Liver (tissue), 10 donors: ENCODE measurements at places on chromosomes 3 and 15.
A peak's percentile ranks its signal among the peaks of the same experiment; 100 is the strongest.

- no peak for DNase-seq
These were observed 230.6 kb upstream of the CTNNB1 start for GRCh38 chr3:40968666-40969065.

DNA sequence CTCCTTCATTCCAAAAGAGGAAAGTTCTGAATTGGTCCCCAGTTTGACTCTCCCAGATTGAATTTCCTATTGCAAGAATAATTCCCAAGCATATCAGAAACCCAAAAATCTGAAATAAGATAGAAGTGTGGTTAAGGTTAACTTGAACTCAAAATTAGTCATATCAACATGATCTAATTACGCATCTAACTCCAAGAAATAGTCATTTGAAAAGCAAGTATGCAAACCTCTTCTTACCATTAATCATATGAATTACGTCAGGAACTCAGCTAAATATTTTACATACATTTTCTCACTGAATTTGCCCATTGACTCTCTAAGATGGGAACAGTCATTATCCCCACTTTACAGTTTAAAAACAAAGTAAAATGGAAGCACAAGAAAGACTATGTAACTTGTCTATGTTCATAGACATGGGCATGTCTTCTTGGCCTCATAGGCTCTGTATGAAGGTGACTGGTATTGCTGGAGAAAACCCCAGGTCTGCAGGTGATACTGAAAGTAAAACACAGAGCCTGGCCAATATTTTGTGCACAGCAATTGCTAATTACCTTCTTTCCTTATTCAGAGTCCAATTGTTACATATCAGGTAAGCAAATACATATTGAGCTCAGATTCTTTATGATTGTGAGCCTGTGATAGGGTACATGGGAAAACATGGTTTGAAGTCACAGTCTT, 139.2 kb downstream of the ATP8B4 start:
- DNase-seq = no peak

DNA sequence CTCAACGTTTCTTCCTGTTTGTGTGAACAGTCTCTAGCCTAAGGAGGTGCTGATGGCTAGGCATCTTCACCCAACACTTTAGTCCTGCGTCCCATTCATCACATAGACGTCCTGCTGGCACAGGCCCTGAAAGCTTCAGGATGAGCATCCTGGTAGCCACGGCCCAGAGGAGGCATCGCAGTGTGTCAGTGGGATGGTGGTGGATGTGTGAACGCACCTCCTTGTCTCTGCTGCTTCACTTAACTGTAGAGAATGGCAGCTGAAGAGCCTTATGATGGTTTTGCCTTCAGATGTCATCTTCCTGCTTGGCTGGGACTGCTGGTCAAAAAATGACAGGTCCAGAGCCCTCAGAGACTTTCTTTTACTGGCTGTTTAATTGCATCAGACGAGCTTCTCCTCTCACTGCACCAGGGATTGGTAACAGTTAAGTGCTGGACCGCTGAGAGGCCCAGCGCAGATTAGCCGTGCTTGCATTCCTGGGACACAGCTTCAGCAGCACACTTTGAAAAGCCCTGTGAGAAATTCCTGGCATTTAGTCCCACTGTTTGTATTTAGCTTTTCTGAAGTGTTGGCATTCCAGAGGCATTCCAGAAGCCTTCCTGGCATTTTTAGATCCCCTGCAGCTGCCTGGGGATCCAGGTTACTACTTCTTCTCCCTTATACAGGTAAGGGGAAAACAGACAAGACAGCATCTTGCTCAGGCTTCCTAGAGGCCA, 132.4 kb upstream of the PLXNA1 start:
- DNase-seq = peak; percentile 10

- no peak for DNase-seq
These were observed 34.2 kb downstream of the LIMD1 start for GRCh38 chr3:45628746-45629145.

- DNase-seq = no peak
These were observed 181.3 kb upstream of the CTDSPL start for GRCh38 chr3:37680401-37680800.

- DNase-seq = no peak
These were observed 196.8 kb upstream of the MBNL1 start for GRCh38 chr3:152071924-152072323.

- no peak for DNase-seq
These were observed 106.1 kb upstream of the GMNC start for GRCh38 chr3:190968616-190969015.

DNA sequence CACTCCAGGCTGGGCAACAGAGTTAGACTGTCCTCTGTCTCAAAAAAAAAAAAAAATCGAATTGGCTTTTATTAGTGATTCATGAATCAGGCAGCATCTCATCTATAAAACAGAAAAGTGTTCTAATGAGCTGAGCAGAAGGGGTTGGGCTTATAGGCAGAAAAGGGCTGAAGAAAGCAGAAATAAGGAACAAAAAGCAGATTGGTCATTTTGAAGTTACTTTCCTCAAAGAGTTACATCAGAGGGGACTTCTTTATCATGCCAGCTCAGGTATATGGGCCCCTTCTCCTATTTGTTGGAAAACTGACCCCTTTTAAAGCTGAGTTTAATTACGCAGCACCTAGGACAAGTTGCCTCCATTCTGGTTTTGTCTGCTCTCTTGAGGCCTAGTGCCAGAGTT, 722 bp upstream of the POGLUT1 start:
- DNase-seq = no peak

DNA sequence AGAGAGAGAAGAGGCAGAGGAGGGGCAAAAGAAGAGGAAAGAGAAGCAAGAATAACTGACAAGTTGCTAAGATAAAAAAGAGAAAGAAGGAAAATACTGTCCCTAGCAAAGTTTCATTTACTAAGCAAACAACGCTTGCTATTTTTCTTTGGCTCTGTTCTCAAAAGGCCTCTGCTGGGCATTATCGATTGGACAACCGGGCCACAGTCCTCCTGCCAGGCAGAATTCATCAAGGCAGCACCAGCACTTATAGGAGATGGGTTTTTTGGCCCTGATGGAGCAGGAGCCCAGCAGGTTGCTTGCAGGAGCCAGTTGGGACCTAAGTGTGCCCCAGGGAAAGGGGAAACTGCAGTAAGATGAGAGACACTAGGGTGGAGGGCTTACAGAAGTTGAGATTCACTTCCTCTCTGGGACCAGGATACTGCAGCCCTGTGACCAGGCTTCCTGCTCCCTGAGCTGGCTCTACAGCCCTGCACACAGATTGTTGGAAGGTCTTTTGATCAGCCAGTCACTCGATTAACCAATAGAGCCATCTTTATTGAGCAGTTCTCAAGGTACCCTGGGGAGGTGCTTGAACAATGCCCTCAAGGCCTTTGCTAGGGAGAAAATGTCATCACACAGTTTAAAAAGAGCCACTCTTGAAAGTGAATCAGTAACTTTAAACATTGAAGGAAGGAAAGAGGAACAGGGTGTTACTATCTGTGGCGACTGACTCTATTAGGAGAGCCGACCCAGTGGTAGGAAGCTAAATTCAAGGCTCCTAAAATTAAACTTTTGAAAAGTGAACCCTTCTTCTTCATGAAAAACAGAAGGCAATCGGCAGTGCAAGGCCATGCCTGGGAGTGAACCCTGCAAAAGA, 28.8 kb upstream of the GLCE start:
- DNase-seq = no peak

- DNase-seq = no peak
These were observed 13.9 kb downstream of the NLGN1 start for GRCh38 chr3:173411375-173411973.

DNA sequence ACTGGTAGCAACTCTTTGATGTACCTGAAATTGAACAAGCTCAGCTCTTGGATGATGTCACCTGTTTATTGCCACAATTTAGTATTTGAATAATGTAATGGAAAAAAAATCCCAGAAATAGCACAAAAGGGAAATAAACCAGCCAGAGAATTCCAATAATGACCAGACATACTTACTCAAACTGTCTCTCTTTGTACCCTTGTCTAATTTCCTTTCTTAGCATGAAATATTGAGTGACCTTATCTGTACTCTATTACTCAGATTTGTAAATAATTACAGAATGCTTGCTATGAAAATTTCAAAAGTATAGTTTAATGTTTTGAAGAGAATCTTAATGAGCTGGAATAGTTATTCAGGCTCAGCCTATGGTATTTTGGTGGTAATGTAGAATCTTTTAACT, 555.4 kb upstream of the SGO1 start:
- DNase-seq = no peak

DNA sequence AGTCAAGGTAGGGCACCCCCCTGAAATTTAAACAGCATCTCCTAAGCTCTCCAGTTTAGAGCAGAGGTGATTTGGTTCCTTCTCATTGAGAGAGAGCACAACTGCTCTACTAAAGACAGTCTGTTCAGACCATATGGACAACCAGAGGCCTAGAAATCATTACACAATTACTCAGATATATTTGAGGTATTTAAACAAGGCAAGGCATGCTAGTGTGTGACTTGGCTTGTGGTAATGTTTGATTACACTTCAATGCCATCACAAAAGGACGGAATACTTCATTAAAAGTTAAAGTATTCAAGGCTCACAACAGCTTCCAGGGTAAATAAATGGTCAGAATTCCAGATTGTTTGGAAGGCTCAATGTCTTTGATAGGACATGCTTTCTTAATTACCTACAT, 110.2 kb downstream of the LRTM1 start:
- no peak for DNase-seq

GRCh38 chr3:175005193-175005592, 146.1 kb downstream of the NAALADL2 start:
- no peak for DNase-seq

DNA sequence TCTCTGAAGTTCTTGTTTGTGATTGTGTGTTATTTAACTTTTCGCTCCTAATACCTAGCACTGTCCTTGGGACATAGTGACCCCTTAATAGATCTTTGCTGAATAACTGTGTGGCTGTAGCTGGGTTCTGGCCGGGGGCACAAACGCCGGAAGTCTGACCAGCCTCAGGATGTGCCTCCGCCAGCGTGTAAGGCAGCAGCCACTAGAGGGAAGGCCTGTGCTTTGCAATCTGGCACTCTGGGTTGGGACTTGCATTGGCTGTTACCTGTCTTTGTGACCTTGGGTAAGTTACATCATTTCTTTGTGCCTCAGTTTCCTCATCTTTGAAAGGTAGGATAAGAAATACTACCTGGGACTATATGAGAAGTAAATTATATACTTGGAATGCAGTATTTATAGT, 158.7 kb downstream of the GHSR start:
- DNase-seq = no peak

GRCh38 chr3:127908202-127908601, 6.8 kb upstream of the KBTBD12 start:
- DNase-seq = no peak

DNA sequence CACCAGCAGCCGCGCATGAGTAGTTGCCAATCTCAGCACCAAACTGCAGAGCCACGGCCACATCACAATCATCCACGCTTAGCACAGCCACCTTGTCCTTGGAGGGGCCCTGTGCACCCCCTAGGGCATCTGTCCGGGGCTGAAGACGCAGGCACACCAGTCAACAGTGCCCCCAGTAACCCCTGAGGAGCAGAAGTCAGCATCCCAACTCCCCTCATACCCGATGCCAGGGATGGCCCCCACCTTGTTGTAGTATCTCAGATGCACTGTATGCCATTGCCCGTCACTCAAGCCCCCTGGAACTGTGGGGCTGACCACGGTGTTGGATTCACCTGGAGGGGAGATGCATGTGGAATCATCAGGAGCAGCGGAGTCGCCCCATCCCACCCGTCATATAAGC, 7.6 kb downstream of the CELSR3 start:
- DNase-seq = no peak

DNA sequence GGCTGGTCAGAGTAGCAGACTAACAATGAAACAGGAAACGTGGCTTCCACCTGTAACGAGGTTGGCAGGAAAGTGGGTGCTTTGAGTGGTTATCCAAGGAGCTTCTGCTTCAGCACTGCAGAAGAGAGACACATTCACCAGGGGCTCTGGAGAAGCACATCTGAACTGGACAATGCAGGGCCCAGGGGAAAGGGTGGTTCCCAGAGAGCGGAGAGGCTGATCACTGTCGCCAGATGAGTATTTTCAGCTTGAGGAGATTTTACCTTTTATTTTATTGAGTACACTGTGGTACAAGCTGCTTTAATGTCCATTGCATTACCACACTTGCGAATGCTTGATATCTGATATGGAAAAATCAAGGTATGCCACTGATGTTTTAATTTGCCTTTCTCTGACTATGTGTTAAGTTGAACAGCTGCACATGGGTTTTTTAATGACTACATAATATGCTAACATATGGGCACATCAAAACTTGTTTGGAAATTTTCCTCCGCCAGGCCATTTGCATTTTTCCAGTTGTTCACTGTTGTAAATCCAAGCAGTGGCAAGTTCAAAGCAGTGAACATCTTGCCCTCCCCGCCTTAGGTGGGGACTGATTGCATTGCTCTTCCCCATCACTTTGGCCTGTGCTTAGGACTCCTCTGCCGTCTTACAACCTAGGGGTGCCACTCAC, 52.1 kb downstream of the LRTM1 start:
- DNase-seq = no peak

- DNase-seq = peak; percentile 40
These were observed 567 bp downstream of the TICRR start for GRCh38 chr15:89575656-89576416.

- DNase-seq = peak; percentile 56
These were observed 26.4 kb upstream of the PDE8A start for GRCh38 chr15:84955089-84955848.

DNA sequence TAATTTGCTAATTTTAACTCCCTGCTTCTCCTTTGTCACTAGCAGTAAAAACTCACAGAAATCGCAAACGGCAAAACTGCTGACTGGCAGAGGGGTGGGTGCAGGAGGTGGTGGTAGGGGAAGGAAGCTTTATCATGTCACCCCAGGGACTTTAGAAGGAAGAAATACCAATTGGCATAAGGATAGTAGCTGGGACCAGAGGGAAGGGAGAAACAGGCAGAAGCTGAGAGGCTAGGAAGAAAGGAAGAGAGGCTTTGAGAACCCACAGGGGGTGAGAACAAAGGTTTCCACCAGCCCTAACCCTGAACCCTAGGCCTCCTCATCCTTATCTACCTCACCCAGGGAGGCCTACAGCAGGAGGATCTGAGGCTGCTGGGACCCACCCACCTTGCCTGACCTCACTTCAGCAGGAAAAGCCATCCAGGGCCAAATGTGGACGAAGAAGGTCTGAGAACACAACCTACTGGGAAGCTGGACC, 10.7 kb downstream of the ITGB5 start:
- DNase-seq = peak; percentile 69

DNA sequence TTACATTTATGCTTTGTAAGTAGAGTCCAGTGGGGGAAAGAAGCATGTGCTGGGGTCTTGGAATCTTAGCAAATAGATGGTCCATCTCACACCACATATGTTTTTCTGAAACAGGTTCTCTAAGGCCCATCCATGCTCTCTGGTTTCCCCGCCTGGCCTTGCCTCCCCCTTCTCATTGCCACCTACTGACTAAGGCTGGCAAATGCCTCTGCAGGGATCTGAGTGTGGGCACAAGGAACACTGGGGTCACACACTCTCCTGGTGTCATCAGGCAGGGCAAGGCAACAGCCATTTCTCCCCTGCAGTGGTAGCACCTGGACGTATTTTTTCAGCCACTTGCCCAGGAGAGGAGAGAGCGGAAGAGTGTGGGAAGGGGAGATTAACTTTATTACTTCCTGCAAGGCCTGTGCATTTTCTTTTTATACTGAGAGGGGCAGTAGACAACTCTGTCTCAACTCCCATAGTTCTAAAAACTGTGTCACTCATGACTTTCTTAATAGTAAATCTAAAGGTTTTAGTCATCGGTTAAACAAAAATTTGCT, 804.2 kb upstream of the NECTIN3 start:
- DNase-seq = no peak
